Activated CD4-positive, CD25-positive, alpha-beta regulatory T cell treated with anti-CD3 and anti-CD28 coated beads, Interleukin-2, amount 50 U/mL, for 72 hours (primary cell): ENCODE measurements at places on chromosomes 4 and X.

DNA sequence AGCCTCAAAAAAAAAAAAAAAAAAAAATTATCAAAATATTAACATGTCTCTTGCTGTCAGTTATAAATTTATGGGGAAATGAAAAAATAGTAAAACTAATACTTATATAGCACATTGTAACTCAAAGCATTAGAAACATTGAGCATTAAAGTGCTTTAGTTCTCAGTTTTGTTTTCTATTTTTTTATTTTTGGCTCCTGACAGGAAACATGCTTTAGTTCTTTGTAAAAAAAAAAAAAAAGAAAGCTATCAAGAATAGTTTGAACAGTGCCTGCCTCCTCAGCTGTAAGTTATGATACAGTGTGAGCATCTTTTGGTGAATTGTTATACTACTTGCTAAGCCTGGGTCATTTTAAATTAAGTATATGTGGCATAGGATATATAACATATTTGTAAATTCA lies 5.1 kb upstream of the CENPC start:
- no peak for DNase-seq

DNA sequence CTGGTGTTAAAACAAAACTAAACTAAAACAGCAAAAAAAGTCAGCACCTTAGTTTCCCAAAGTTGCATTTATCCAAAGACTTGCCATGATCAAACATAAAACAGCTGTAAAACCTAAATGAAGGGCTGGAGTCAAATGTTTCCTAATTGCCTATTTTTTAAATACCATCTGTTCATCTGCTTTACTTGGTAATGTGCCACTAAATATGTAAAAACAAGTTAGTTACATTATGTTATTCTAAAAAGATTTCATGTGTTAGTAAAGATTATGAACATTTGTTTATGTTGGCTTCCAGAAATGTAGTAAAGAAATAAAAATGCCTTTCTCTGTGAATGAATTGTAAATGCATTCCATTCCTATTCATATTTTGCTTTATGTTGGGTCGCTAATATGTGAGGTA lies 977.8 kb downstream of the FSTL5 start:
- no peak for DNase-seq

DNA sequence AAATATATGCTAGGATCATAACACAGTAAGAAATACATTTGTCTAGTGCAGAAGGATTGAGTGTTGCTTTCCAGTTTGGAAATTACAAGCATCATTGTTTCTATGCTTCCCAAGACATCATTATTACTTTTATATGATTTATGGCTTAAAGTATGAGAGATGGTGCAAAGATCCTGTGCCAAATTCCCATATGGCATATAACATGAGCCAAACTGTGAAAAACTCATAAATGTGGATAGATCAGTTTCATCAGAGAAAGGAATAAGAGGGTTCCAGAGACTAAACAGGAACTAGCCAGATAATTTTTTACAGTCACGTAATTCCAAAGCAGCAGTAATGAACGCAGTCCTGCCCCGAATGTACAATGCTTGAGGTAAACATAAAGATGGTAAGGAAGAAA lies 126.3 kb downstream of the PRDM5 start:
- no peak for DNase-seq

- no peak for DNase-seq
Measured at GRCh38 chr4:27360790-27361267, 500.2 kb downstream of the STIM2 start.

DNA sequence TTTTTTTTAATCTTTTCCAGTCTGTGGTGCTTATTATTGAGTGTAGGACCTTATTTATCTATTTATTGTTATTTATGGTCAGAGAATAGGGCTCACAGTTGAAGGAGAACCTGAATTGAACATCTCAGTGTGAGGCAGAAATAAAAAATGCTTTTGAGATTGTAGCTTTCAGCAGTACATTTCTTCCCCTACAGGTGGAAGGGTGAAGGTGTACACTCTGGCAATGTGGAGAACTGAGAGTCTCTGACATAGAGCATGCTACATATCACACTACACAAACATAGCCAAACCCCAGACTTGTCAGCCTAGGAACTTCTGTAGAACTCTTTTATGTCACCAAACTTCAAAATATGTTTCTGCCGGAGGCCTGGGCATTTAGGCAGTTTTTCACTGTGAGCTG lies 140.2 kb downstream of the STIM2 start:
- DNase-seq = no peak

DNA sequence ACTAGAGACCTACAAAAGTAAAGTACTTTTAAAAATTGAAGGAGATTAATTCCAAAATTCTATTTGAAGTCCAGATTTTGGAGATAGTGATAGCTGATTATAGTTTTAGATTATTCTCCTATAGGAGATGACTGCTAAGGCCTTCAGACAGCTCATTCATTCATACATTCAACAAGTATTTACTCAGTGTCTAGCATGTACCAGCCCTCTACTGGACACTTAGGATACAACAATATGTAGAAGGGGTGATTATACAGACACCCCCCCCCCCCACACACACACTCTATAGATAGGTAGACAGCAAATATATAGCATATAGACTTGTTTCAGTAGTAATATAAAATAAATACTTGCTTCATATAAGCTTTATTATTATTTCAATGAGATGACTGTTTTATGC lies 60.4 kb upstream of the TAF9B start:
- no peak for DNase-seq
